ENCODE measurements at places on chromosomes 11 and 22.

DNA sequence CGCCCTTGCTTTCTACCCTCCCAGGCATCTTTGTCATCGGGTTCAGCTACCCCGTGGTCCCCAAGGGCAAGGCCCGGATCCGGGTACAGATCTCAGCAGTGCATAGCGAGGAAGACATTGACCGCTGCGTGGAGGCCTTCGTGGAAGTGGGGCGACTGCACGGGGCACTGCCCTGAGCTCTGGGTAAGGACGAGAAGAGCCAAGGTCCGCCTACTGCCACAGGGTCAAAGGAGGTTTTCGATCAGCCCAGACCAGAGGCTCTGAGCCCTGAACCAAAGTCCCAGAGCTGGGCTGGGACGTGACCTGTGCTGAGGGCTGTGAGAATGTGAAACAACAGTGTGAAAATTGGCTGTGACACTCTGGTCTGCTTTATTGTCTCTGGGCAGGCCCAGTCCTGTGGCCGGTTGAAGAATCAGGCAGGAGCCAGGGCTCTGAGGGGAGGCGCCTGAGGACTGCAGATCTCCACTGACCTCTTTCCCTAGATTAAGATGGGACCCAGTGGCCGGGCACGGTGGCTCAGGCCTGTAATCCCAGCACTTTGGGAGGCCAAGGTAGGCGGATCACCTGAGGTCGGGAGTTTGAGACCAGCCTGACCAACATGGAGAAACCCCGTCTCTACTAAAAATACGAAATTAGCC, 6.5 kb upstream of the GALR3 start:
- DNase-seq, result no peak

DNA sequence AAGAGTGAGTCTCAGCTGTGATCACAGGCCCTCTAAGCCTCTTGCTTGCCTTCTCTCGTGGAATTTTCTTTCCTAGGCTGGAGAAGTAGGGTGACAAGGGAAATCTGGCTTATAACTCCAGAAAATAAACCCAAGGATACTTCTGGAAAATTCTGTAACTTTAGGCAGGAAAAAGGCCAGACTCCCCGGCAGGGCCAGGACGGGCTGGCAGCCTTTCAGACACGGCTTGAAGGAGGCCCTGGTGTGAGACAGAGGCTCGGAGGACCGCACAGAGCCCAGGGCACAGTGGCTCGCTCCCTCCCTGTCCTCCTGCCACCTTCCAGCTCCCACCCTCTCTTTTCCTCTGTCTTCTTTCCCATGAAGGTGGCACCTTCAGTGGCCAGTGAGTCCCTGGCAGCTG, 19.1 kb downstream of the RPUSD4 start:
- no peak for DNase-seq

DNA sequence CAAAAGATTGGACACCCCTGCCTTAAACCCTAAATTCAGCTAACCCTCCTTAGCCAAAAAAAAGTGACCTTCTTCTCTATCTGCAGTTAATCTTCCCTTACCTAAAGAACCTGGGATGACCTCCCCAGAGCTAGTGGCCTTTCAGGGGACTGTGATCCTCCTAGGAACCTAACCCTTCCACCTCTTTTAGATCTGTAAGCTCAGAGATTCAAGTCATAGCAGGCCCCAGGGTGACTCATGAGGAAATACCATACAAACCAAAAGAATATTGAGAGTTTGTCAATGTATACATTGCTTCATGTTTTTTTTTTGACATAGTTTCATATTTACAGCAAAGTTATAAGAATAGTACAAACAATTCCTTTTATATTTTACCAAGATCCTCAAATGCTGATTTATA, 38.3 kb upstream of the CXCR5 start:
- DNase-seq, result peak; percentile 39

- no peak for DNase-seq
These were observed 77.5 kb upstream of the UCP3 start for GRCh38 chr11:74086242-74086884.

GRCh38 chr11:120625565-120625964, 114.0 kb downstream of the GRIK4 start:
- no peak for DNase-seq

- no peak for DNase-seq
These were observed 50.3 kb upstream of the TCF20 start for GRCh38 chr22:42320443-42321416.

DNA sequence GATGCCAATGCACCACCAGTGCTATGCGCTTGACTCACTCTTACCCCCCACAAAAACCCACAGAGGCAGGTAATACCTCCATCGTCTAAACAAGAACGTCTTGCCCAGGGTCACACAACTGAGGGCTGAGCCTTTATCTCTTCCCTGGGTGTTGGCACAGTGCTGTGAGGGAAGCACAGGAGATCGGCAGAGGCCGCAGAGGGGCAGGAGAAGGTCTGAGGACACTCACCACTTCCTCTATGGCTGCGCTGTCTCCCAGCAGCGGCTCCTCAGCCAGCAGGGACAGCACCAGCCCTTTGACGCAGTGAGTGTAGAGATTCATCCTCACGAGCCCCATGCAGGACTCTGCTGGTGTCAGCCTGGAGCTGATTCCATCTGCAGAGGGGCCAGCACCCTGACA, 19.9 kb downstream of the HPS4 start:
- no peak for DNase-seq

DNA sequence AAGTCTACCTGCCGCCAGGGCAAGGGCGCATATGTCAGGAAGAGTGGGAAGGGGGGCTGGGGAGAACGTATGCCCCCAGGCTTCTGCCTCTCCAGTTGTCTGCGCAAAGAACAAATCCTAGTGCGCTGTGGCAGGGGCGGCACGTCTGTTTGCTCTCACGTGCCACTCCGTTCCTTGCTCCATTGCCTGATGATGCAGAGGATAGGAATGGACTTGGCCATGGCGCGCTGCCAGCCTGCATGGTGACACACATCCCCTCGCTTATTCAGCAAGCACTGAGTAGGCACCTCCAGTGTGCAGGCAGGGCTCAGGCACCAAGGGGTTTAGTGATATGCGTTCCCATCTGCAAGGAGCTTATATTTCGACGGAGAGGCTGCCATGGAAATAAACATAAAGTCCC, 45.4 kb upstream of the SLC22A12 start:
- peak; percentile 79 for DNase-seq

DNA sequence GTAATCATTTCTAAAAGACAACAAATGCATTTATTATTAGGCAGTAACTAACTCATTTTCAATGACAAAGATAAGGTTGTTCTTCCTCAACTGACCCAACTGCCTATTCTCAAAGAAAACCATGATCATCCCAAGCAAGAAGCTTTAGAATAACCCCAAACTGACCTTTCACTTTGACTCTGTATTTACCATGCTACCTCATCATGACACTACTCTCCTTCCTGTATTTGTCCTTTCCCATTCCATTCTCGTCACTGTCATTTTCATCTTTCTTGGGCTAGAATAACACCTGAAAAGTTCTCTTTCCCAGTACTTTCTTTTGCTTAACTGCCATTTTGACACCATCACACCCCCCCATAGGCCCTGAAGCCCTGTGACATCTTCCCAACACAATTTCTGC, 48.3 kb downstream of the TCF20 start:
- no peak for DNase-seq

GRCh38 chr11:7533199-7534041, 19.6 kb downstream of the PPFIBP2 start:
- no peak for DNase-seq

GRCh38 chr22:31497148-31497938, 1.0 kb downstream of the SFI1 start:
- DNase-seq, result no peak

- peak; percentile 51 for DNase-seq
These were observed 87.9 kb downstream of the NCAM1 start for GRCh38 chr11:113048820-113049768.

DNA sequence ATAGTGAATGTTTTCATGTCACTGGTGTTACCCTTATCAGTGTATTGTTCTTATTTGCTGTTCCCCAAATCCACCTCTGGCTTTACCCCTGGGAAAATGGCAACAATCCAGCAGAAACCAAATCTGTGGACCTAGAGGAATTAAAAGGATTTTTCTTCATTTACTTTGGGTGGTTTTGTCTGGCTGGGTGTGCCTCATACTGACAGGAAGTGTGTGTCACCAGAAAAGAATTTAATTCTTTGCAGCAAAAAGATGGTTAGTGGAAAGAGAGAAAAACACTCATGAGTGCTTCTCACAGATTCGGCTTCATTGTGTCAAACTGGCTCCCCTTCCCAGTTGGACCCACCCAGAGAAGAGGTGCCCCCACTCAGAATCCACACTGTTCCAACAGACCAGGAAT, 38.9 kb downstream of the FZD4 start:
- peak; percentile 85 for DNase-seq

GRCh38 chr11:7418061-7418460, 67.2 kb upstream of the OLFML1 start:
- no peak for DNase-seq

DNA sequence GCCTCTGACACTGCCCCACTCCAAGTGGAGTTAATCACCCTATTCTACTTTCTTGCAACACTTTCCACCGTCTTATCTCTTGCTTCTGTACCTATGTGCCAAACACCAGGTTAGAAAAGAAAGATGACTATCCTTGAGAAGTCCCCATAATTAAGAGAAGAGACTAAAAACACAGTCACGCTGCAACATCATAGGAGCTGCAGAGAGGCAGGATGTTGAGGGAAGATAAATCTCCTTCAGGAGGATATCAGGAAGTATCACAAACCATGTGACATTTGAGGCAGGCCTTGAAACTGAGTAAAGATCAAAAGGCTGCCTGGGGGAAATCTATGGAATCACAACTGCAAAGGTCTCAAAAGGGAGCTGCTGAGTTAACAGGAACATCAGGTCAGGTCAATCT, 24.8 kb downstream of the GAB2 start:
- no peak for DNase-seq

DNA sequence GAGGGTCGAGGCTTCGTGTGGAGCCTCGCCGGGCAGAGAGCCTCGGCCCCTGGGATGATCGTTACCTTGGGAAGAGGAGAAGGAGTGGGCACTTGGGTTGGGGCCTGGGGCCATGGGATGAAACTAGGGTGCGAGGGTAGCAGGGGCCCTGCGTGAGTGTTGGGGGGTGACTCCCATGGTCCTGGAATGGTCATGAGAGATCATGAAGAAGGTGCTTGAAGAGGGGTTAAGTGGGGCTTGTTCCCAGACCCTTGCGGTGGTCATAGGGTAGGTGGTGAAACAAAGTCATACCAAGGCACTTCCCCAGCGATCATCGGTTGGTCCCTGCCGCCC, 284 bp downstream of the CCS start:
- DNase-seq, result no peak

- peak; percentile 47 for DNase-seq
These were observed 359.0 kb downstream of the JRKL start for GRCh38 chr11:96748639-96749370.

GRCh38 chr11:71112990-71113389, 139.4 kb downstream of the SHANK2 start:
- no peak for DNase-seq

GRCh38 chr11:72524711-72525110, 90.4 kb upstream of the CLPB start:
- peak; percentile 31 for DNase-seq

Data from fibroblast of pulmonary artery (primary cell).